ENCODE measurements at places on chromosomes 16 and 17.

DNA sequence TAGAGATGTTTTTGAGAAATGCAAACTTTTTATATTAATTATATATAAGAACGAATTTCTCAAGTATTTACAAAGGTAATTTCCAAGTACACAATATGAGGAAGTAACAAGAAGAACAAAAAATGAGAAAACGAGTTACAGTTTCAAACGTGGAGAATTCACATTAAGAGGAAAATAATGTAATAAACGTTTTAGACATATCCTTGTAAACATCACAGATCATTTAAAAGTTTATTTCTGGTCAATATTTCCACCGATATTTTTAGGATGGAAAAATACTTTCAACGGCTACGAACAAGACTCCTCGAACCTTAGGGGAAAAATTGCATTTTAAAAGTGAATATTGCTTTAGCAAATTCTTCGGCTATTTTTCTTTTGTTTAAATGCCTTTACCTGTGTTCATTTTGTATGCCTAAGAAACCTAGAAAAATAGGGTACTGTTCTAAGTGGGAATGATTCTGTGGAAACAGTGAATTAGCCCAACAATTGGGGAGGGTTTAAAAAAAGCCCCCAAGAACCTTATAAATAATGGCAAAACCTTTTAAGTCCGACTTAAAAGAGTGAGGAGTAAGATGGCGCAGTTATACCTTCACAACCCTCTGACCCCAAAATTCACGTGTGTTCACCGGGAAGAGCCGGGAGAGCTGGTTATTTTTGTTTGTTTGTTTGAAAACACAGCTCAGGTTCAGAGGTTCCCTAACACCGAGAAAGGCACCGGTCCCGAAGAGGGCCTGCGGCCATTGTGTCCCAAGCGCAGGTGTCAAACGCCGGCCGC lies 3.3 kb downstream of the HNF1B start:
- DNase-seq: no peak

DNA sequence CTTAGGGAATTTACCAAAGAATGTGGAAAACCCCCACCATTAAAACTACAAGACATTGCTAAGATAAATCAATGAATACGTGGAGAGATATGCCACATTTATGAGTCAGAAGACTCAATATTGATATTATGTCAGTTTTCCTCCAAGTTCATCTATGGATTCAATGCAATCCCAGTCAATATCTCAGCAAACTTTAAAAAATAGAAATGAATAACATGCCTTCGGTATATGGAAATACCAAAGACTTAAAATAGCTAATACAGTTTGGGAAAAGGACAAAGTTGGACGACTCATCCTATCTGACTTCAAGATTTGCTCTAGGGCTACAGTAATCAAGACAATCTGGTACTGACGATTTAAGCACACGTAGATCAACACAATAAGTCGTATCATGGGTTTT lies 31.2 kb downstream of the PIK3R5 start:
- no peak for DNase-seq

DNA sequence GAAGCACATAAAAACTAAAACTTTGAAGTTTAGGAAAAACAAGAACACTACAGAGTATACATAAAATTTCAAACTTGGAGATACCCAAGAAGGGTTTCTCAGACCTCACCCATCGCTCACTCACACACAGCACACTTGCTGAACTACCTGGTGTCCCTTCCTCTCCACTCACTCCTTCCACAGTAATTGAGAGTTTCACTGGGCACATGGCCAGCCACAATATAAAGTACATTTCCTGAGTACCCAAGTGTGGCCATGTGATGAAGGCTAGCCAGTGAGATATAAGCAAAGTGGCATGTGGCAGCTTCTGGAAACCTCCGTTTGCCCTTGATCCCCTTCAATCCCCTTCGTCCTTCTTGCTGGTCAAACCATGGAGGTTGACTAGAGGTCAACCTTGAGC lies 11.9 kb downstream of the TOX3 start:
- no peak for DNase-seq

DNA sequence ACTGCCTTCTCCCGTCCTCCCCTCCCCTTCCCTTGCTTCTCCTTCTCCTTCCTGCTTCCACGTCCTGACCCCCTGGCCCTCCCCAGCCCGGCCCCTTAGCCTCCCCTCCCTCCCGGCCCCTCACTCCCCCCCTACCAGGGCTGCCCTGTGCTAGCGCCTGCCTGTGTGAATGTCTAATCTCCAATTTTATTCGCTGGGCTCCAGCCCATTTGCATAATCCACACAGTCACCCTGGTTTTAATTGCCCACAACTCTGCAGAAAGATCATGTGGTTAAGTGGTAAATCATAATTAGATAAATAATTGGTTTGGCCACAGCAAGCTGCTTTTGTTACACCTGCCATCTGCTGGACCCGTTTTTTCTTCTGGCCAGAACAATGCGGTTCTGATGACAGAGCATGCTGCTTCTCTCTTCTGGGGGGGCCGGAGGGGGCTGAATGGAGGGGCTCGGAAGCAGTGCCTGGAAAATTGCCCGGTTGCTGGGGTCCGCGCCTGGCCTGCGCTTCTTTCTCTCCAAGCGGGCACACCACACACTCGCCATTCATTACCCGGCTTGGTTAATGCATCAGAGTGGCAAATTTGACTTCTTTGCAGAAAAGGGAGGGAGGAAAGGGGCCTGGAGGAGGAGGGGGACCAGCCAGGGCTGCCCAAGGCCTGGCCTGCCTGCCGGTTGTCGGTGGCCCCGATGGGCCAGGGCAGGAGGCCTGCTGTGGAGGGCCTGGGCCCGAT lies 19.5 kb upstream of the GSE1 start:
- DNase-seq: no peak

GRCh38 chr16:19185510-19185851 lies 17.4 kb downstream of the SYT17 start:
- DNase-seq: no peak

DNA sequence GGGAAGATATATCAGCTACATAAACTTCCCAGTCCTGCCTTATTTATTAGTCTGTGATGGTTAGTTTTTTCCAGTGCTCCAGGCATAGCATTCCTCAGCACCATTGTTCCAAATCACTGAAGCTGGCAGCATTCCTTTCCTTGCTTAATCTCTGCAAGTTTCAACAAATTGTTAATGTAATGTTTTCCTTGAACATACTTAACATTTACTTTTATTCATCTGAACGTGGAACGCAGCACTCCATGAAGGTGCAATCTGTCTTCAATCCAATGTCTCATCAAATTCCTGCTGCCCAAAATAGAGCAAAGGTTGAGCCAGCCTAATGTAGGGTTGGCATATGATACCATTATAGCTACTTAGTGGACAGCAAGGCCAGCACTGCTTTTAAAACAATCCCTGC lies 441.1 kb upstream of the RBFOX1 start:
- no peak for DNase-seq

DNA sequence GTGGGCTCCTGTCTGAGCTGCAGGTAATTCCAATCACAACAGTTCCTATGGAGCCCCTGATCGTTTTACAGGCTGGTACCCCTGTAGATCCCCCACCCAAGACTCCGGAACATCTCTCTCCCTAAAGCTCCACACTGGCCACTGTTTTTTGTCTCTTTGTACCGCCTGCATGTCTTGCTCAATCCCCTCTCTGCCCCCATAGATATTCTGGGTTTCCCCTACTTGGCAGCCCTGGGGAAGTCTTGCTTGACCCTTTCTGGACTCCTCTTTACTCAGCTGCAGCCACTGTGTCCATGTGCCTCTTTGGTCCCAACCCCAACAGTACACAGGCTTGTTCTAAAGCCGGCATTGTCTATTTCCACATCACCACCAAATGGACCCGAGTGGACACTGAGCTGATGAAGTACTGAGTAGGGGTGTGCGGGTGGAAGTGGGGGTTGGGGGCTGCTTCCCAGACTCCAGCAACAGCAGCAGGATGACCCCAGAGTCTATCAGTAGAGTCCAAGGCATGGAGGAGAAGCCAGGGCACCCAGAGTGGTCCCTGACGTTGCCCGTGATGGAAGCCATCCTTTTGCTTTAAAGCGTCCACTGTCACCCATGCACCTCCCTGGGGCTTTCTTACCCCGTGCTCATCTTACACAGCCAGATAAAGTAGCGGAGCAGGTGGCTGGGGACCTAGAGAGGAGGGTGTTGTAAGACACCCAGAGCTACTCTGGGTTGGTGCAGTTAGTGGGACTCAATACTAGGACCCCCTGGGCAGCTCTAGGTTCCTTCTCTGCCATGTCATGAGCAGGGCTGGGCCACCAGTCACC lies 6.4 kb downstream of the CD300LB start:
- DNase-seq: peak; percentile 16

GRCh38 chr16:59905131-59905530 lies 1171.0 kb upstream of the GOT2 start:
- no peak for DNase-seq

DNA sequence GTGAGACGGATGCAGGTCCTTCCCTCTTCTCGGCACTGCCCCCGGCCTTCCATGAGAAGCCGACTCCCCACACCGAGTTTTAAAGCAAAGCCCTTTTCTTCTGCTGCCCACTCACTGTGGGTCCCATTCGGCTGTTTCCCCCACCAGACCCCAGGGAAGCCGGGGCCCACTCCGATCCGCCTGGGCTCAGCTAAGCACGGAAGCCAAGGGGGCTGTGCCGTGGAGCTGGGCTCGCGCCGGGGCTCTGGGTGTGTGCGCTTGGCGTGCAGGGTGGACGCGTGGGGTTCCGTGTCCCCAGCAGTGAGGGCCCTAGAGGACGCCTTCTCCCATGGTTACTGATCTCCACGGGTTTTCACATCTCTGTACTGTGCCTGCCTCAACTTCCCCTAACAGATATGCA lies 68.5 kb downstream of the KLHDC4 start:
- no peak for DNase-seq

DNA sequence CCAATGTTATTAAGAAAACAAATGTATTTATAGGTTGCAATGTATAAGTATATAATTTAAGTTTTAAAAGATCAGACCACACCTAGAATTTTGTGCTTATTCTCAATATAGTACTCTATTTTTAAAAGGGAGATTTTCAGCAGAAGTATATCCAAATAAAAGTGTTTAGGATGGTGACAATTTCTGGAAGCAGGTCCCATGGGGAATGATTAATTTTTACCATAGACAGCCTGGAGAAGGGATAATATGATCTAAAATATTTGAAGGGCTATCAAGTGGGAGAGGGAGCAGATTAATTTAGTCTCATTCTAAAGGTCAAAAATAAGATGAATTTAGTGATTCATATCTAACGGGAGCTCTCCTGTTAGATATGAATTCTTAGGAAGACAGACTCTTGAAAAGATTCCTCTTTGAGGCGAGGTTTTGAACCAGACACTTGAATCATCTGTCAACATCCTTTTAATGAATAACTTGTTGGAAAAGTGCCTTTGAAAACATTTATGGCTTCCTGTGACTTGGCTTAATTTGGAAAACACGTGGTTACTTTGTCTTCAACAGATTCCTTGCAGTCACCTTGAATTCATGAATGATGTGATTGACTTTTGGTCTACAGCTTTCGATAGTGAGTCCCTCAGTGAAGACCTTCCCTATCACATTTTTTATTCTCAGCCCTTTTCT lies 29.3 kb upstream of the SMIM36 start:
- no peak for DNase-seq

DNA sequence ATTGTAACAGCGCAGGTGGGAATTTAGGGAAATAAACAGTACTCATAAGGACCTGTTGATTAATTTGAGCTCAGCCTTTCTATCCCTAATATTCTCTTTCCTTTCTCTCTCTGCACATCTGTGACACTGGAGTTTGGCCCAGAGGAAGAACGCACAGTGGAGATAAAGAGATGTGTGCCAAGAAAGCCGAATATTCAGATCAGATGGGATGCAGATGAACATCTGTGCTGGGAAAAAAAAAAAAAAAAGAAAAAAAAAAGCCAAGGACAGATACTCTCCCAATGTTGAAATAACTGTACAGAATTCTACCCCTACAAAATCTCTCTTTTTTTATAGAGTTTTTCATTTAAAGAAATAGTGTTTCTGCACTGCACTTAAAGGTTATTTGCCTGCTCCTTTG lies 485.4 kb downstream of the KCNJ2 start:
- DNase-seq: no peak

GRCh38 chr17:56880571-56880970 lies 33.3 kb downstream of the TRIM25 start:
- DNase-seq: no peak

- peak; percentile 48 for DNase-seq
Observed at GRCh38 chr16:81718637-81719036, 60.5 kb upstream of the PLCG2 start.

GRCh38 chr17:29582772-29583171 lies 6.7 kb downstream of the GIT1 start:
- DNase-seq: no peak

GRCh38 chr16:47956916-47957315 lies 198.9 kb downstream of the ABCC12 start:
- no peak for DNase-seq

GRCh38 chr17:40340327-40340726 lies 24.2 kb downstream of the GJD3 start:
- DNase-seq: no peak

DNA sequence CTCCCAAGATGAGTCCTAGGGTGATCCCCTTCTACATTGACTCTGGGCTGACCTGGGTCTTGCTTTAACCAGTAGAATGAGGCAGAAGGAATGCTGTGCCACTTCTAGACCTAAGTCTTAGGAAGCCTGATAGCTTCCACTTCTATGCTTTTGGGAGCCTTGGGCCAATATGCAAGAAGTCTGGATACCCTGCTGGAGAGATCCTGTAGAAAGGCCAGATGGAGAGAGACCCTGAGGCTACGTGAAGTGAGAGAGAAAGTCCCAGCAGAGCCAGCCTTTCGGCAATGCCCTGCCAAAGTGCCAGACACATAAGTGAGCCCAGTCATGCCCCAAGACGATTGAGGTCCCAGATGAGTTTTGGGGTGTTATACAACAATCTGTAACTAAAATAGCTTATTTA lies 1.7 kb downstream of the KRT222 start:
- no peak for DNase-seq

DNA sequence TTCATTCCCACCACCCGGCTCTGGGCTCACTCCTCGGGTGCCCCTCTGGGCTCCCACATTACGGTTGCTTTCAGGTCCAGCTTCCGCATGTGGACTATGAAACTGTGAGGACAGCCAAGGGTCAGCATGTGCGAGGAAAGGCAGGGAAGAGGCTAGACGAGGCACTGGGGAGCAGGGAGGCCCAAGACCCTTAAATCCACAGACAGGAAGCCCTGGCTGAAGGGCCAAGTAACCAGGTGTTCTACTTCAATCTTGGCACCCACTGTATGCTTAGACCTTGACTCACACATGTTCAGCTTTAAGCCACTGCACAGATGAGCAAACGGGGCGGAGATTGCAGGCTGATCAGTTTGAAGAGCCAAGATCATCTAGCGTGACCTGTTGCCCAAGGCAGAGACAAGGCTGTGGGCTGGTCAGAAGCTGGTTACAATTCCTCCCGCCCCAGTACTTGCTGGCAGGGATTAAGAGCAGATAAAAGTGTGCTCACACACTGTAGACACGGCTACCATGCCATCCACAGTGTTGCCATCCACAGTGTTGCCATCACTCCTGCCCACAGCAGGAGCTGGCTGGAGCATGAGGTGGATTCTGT lies at the start of gene CES4A:
Gene CES4A (plus strand): TSS at position 393 of the 592 bp plus-strand sequence. CDS start 184 bp downstream, at position 577.
- no peak for DNase-seq

Data from activated CD8-positive, alpha-beta memory T cell treated with anti-CD3 and anti-CD28 coated beads, Interleukin-2, amount 10 ng/mL, durations not matched to agents 7 days and 5 days (primary cell).